ENCODE measurements at places on chromosomes 2 and 18. TPM values are rescaled to one million over a fixed set of nuclear protein-coding genes. Genes with fewer than 3 reads are reported as not detected.
A peak's percentile ranks its signal among the peaks of the same experiment; 100 is the strongest.

Gene CNPPD1
- 40.8 TPM for total RNA-seq

Gene LRRC30
- total RNA-seq: not detected

DNA sequence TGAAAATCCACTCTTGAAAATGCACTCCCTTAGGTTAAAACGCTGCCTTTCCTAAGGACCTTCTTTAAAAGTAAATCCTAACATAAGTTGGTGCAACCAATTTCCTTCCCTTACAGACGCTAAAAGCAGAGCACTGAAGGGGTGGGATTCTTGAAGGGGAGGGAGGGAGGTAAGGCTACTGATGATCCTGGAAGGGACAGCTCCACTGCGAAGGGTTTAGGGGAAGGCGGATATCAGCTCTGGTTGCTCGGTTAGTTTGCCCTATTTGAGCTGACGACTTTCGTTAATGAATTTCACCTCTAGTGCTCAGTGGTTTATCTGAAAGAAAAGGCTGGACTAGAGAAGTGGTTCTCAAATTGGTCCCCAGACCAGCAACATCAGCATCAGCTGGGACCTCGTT is 49.7 kb upstream of the SIGLEC15 start:
- no peaks in the 10 kb centered on the region for H3K4me1 ChIP-seq
- no peaks in the 10 kb centered on the region for H3K36me3 ChIP-seq
- peaks cover 47% of the 10 kb centered on the region for H3K27me3 ChIP-seq
- H3K27ac ChIP-seq: no peak overlapping the region
- H3K4me3 ChIP-seq: peak overlapping the region; percentile 78

Gene DSG4
- total RNA-seq: not detected

- no peak for DNase-seq
- H3K4me1 ChIP-seq: peaks cover 2% of the 10 kb centered on the region
- no peaks in the 10 kb centered on the region for H3K36me3 ChIP-seq
- no peaks in the 10 kb centered on the region for H3K27me3 ChIP-seq
- no peak overlapping the region for H3K4me3 ChIP-seq
These were observed 37.7 kb downstream of the CD28 start for GRCh38 chr2:203744091-203744490.

Gene RAB31
- 2.9 TPM for total RNA-seq

Gene UGT1A9
- total RNA-seq: not detected

Gene SPHKAP
- 0.07 TPM for total RNA-seq

- H3K4me1 ChIP-seq: peaks cover 6% of the 10 kb centered on the region
- H3K27me3 ChIP-seq: no peaks in the 10 kb centered on the region
- H3K27ac ChIP-seq: no peak overlapping the region
- H3K36me3 ChIP-seq: no peaks in the 10 kb centered on the region
These were observed 35.8 kb upstream of the FIGN start for GRCh38 chr2:163771596-163771995.

DNA sequence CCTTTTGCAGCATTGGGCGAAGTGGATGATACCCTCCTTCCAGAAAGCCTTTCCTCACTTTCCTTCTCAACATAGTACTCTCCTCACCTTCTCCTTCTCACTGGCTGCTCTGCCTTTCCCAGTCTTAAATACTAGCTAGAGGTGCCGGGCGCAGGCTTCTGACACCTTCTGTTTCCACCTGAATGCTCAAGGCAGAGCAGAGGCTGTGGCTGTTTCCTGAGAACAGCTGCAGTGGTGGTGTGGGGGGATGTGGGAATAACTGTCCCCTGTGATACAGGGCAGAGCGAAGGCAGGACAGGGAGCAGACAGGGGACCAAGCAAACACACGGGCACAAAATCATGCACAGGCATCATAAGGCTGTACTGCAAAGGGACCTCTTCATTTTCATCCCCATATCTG is 303.1 kb downstream of the SS18 start:
- no peak for DNase-seq
- no peaks in the 10 kb centered on the region for H3K36me3 ChIP-seq
- H3K4me1 ChIP-seq: no peaks in the 10 kb centered on the region

DNA sequence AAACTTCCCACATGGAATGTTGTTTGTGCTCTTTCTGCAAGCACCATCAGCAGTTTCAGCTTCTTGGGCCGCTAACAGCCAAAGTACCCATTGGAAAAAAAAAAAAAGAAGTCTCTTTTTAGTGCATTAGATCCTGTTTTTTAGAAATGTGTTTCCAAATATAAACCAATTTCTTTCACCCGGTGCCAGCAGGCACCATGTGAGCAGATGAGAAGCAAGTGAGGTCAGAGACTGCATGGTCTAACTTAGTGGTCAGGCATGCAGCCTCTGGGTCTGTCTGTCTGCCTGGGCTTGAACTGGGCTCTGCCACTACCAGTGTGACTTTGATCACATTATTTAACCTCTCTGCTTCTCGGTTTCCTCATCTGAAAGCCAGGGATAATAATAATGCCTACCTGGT is 75.2 kb upstream of the NRP2 start:
- H3K27ac ChIP-seq: no peak overlapping the region
- no peaks in the 10 kb centered on the region for H3K27me3 ChIP-seq
- peaks cover 2% of the 10 kb centered on the region for H3K4me1 ChIP-seq

DNA sequence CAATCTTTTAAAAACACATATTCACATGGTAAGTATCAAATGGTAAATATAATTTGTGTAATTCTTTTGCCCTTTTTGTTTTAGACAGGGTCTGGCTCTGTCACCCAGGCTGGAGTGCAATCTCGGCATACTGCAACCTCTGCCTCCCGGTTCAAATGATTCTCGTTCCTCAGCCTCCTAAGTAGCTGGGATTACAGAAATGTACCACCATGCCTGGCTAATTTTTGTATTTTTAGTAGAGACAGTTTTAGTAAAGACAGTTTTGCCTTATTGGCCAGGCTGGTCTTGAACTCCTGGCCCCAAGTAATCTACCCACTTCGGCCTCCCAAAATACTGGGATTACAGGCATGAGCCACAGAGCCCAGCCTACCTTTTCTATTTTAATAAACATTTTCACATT is 182.2 kb downstream of the MYCN start:
- H3K27ac ChIP-seq: no peak overlapping the region
- no peak for DNase-seq
- no peaks in the 10 kb centered on the region for H3K36me3 ChIP-seq
- H3K4me3 ChIP-seq: no peak overlapping the region
- no peaks in the 10 kb centered on the region for H3K27me3 ChIP-seq
- peaks cover 4% of the 10 kb centered on the region for H3K4me1 ChIP-seq
